ENCODE measurements at places on chromosomes 1 and 21.

- DNase-seq, result no peak
These were observed 9.8 kb downstream of the FALEC start for GRCh38 chr1:150525348-150525747.

- DNase-seq, result no peak
These were observed 10.1 kb upstream of the USP1 start for GRCh38 chr1:62426794-62427193.

- DNase-seq, result no peak
These were observed 87.1 kb downstream of the ENAH start for GRCh38 chr1:225565847-225566246.

DNA sequence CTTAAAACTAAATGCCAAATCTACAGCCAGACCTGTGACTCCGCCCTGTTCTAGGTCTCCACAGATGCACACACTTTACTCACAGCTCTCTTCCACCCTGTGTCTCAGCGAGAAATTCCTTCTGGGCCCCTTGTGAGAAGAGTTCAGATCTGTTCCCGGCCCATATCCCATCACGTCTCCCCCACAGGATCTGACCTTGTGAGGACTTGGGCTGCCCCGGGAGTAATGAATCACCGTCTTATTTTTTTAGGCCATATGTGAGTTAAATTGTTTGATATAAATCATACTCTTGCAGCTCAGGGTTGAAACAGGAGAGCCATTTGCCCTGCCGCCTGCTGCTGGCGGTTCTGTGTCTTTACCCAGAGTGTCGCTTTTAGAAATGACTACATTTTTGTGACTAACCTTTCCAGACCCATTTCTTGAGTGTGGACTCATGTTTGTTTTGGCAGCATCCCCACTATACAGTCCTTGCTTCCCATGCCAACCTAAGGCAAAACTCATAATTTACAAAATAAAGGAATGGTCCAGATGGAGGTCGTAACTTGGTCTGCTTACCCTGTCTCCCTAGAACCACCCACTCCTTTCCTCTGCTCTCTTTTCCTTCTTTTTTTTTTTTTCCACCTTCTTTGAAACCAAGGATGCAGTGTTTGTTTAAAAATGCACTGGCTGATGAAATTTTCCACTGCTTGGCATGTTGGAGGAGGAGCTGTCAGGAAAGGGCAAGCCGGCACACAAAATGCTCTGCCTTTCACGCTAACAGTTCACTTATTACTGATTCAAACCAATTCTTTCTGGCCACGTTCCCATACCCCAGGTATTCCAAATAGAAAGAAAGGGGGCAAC, 98.0 kb upstream of the C1orf105 start:
- no peak for DNase-seq

GRCh38 chr21:45829668-45830067, 151.9 kb upstream of the COL6A1 start:
- no peak for DNase-seq

Data from iPS DF 19.7 (cell line).